Liver (tissue), 10 donors: ENCODE measurements at places on chromosomes 16 and 17.

- H3K36me3 ChIP-seq: no peaks in the 10 kb centered on the region
- peak overlapping the region; percentile 10 for H3K27ac ChIP-seq
- no peak for DNase-seq
- H3K4me1 ChIP-seq: no peaks in the 10 kb centered on the region
- H3K27me3 ChIP-seq: no peaks in the 10 kb centered on the region
- no peak overlapping the region for H3K4me3 ChIP-seq
Observed at GRCh38 chr17:77125432-77125901, 15.3 kb upstream of the SEC14L1 start.

GRCh38 chr17:30819971-30820705 is 4.4 kb downstream of the CRLF3 start:
- no peaks in the 10 kb centered on the region for H3K36me3 ChIP-seq
- no peaks in the 10 kb centered on the region for H3K27me3 ChIP-seq
- H3K4me3 ChIP-seq: no peak overlapping the region
- H3K4me1 ChIP-seq: peaks cover 6% of the 10 kb centered on the region
- H3K27ac ChIP-seq: no peak overlapping the region

GRCh38 chr16:2974319-2975056 is 5.3 kb downstream of the PAQR4 start:
- no peaks in the 10 kb centered on the region for H3K36me3 ChIP-seq
- DNase-seq: no peak
- H3K27ac ChIP-seq: no peak overlapping the region
- no peak overlapping the region for H3K4me3 ChIP-seq
- H3K27me3 ChIP-seq: no peaks in the 10 kb centered on the region
- H3K4me1 ChIP-seq: peaks cover 25% of the 10 kb centered on the region

DNA sequence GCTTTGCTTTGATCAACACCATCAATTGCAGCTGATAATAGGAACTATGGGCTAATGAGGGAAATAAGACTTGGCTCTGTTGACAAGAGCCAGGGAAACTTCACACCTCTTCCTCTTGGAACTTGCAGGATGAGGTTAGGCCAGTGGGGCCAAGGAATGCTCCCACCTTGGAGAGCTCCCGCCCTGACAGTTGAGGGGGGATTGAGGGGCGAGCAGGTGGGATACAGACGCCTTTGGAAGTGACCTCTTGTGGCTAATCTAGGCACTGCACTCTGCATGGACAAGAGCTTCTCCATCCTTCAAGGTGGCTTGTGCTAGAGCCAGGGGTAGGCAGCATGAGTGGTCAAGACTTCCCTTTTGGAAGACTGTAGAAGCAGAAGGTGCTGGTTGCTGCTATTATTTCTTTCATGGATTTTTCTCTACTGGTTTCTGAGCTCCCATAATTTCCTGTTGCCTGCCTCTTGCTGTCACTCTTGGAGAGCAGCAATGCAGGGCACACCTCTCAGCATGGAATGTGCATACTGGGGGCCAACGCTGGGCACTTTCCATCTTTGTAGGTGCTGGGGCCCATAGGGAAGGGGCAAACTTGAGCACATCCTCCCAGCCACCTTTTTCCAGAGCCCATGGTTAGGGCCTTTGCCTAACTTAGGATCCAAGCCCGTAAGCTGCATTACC is 2.3 kb upstream of the PHF12 start:
- H3K4me1 ChIP-seq: no peaks in the 10 kb centered on the region
- no peaks in the 10 kb centered on the region for H3K27me3 ChIP-seq
- peak; percentile 61 for DNase-seq
- no peak overlapping the region for H3K4me3 ChIP-seq

GRCh38 chr17:65707780-65708179 is 146.3 kb upstream of the AXIN2 start:
- no peak overlapping the region for H3K4me3 ChIP-seq
- no peak overlapping the region for H3K27ac ChIP-seq
- DNase-seq: no peak
- H3K4me1 ChIP-seq: no peaks in the 10 kb centered on the region
- no peaks in the 10 kb centered on the region for H3K27me3 ChIP-seq

DNA sequence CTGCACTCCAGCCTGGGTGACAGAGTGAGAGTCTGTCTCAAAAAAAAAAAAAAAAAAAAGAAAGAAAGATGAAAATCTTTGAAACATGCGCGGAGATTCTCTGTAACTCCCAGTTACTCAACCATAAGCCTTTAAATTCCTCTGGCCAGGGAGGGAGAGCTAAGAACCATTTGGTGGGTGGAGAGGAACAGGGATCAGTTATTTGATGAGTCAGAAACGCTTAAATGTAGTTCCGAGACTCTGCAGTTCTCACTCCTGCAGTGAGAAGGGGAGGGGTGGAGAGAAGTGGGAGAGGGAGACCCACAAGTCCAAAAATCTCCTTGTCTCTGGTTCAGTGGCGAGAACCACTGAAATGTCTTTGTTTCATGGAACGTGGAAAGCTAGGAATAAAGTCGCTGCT is 266.7 kb downstream of the SOX9 start:
- no peak for DNase-seq
- no peaks in the 10 kb centered on the region for H3K4me1 ChIP-seq
- no peak overlapping the region for H3K27ac ChIP-seq
- no peak overlapping the region for H3K4me3 ChIP-seq
- no peaks in the 10 kb centered on the region for H3K36me3 ChIP-seq
- H3K27me3 ChIP-seq: no peaks in the 10 kb centered on the region

GRCh38 chr16:75415169-75415905 is 18.0 kb downstream of the CFDP1 start:
- H3K27ac ChIP-seq: no peak overlapping the region
- no peaks in the 10 kb centered on the region for H3K4me1 ChIP-seq
- H3K27me3 ChIP-seq: no peaks in the 10 kb centered on the region
- peaks cover 15% of the 10 kb centered on the region for H3K36me3 ChIP-seq
- no peak overlapping the region for H3K4me3 ChIP-seq

DNA sequence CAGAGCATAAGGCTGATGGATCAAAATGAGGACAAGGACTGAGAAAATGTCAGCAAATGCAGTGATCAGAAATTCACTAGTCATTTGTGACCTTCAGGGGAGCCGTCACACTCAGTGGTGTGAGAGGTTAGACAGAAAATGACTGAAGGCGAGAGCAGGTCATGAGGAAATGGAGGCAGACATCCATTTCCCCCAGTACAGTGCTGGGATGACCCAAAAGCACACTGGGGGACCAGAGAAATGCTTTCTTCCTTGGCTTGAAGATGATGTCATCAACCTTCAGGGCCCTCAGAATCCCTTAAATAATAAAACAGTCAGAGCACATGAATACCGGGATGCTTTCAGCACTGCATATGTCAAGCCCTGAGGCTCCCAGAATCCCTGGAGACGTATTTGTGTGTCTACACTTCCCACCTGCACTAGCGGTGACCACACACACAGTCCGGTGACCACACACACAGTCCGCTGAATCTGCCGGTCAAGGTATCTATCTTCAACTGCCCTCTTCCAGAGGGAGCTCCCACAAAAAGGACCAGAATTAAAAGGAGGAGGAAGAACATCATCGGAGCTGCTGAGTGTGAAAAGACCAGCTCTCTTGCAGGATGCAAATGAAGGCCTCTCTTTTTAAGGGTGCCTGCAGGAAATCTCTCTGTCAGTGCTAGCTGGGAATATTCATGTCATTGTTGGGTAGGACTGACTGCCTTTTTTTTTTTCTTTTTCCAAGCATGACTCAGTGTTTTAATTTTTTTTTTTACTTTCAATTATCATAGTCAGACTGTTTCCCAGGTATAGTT is 8.2 kb downstream of the UBE2O start:
- no peak overlapping the region for H3K27ac ChIP-seq
- no peak for DNase-seq
- no peak overlapping the region for H3K4me3 ChIP-seq
- no peaks in the 10 kb centered on the region for H3K27me3 ChIP-seq
- no peaks in the 10 kb centered on the region for H3K36me3 ChIP-seq

DNA sequence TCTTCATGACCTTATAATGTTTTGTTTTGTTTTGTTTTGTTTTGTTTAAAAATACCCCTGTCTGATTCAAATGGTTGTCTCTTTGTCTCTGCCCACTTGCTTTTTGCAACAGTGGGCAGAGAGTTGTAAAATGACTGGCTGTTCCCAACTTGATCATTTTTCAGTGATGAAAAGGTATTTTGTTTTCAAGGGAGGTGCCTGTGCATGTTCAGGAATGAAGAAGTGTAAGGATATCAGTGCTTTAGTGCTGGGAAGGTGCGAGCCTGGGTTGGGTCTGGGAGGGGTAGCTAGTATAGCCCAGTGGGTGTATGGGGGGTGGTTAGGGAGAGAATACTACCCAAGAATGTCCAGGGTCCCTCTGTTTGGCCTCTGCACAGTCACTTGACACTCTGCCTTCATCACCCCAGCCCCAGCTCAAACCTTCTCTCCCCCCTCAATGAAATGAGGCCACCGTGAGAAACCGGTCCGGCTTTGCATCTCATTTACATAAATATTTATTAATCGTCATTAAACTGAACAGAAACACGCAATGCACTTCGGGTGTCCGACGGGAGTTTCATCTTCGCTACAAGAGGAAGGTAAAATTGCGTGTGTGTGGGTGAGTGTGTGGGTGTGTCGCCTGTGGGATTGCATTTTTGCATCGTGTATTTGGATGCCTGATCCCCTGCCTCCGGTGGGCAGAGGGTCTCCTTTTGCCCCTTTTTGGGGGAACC is 4.3 kb downstream of the NEUROD2 start:
- peaks cover 16% of the 10 kb centered on the region for H3K27me3 ChIP-seq
- no peaks in the 10 kb centered on the region for H3K36me3 ChIP-seq
- H3K27ac ChIP-seq: no peak overlapping the region
- H3K4me1 ChIP-seq: peaks cover 27% of the 10 kb centered on the region

- no peak for DNase-seq
- no peak overlapping the region for H3K4me3 ChIP-seq
- no peak overlapping the region for H3K27ac ChIP-seq
- no peaks in the 10 kb centered on the region for H3K4me1 ChIP-seq
Observed at GRCh38 chr17:37310940-37311339, 64.8 kb upstream of the C17orf78 start.

GRCh38 chr17:67666028-67666427 is 51.7 kb upstream of the NOL11 start:
- no peak for DNase-seq
- H3K36me3 ChIP-seq: no peaks in the 10 kb centered on the region
- no peaks in the 10 kb centered on the region for H3K4me1 ChIP-seq
- H3K27ac ChIP-seq: no peak overlapping the region
- no peaks in the 10 kb centered on the region for H3K27me3 ChIP-seq

DNA sequence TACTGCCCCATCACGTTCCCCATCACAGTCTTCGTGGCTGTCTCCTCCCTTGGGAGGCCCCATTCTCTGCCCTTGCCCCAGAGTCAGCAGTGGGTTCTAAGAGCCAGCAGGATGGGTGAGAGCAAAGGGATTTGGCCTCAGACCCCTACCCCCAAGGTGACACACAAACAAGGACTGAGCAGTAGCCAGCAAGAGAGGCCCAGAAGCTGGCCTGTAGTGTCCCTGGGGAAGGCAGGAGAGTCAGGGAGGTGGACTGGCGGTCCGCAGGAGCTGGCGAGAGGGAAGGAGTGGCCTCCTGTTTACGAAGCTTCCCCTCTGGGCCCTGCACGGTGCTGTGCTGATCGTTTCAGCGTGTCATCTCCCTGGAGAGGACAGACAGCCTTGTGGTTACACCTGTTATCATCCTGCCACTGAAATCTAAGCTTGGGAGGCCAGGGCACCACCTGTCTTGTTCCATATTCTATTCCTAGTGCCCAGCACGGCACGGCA is 8.4 kb downstream of the WDR81 start:
- no peaks in the 10 kb centered on the region for H3K27me3 ChIP-seq
- DNase-seq: no peak
